Lung (tissue), 17 donors: ENCODE measurements at places on chromosomes 12 and 14. TPM values are rescaled to one million over a fixed set of nuclear protein-coding genes. Genes with fewer than 3 reads are reported as not detected.

GRCh38 chr12:105936496-105936895 lies 202.3 kb downstream of the NUAK1 start:
- no peak for DNase-seq

Gene PROX2
- total RNA-seq: not detected

Gene ANO4
- total RNA-seq: 1.6 TPM

Gene SLC6A13
- 1.1 TPM for total RNA-seq
